ENCODE measurements at places on chromosomes 7 and 10.

- DNase-seq = peak; percentile 73
These were observed at the start of gene ADCK2 for GRCh38 chr7:140672382-140673062. Gene ADCK2 (plus strand): TSS chr7:140672945. CDS start chr7:140673331, 386 bp downstream.

DNA sequence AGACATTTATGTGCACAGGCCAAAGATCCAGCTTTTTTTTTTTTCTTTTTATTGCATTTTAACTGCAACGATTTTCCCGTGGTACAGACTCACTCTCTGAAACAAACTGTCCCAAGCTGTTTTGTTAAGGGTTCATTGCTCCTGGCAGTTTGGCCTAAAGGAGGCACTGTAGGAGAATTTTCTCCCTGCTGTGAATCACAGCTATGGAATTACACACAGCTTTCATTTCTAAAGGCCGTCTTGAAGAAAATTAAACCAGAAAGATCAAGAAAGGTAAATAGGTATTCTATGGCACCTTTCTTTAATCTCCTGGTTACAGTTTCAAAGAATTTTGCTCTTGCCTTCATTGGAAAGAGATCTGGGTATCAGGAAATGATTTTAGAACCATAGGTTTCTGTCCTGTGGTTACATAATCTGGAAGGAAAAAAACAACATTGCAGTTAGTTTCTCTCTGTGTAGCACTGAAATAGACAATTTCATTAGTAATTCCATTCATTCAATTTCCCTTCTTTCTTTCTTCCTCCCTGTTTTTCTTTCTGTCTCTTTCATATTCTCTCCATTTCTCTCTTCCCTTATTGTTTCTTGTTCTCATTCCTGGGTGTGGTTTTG lies 51.2 kb downstream of the PDK4 start:
- DNase-seq = no peak

DNA sequence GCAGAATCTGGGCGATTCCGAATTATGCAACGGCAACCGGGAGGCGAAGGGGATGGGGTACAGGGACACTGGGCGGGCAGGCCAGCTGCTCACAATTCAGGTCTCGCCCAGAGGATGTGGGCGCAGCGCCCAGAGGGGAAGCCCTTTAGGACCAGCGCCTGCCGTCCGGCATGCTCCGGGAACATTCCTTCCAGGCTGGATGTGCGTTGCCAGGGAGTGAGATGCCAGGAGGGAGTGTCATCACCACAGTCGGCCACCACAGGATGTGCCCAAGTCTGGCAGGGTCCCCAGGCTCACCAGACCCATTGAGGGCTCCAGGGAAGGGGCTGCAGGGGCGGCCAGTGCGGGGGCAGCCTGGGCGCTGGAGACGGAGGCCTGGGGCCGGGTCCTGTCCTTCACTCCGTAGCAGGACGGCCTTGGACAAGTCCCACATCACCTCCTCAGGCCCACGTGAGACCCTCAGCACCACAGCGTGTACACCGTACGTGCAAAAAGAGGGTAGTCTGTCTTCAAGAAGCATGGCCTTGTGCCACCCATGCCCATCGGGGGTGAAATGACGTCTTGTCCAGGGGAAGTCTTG lies 63.9 kb downstream of the FOXL3 start:
- DNase-seq = no peak

- no peak for DNase-seq
These were observed 703.2 kb upstream of the LRRN3 start for GRCh38 chr7:110387689-110388088.

DNA sequence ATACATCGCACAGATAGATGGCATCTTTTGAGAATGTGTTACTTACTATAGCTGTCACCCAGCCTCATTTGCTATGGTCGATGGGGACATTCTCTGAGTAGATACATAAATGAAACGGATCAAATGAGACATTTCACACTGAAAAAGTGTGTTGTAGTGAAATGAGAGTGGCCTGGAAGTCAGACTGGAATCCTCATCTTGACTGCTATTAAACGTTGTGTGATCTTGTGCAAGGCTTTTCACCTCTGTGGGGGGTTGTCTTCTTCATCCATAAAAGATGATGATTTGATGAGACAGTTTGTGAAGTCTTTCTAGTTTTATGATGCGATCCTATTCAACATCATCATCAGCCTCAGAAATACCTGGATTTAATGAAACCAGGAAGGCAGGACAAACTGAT lies 155.4 kb upstream of the MYO3A start:
- DNase-seq = no peak

DNA sequence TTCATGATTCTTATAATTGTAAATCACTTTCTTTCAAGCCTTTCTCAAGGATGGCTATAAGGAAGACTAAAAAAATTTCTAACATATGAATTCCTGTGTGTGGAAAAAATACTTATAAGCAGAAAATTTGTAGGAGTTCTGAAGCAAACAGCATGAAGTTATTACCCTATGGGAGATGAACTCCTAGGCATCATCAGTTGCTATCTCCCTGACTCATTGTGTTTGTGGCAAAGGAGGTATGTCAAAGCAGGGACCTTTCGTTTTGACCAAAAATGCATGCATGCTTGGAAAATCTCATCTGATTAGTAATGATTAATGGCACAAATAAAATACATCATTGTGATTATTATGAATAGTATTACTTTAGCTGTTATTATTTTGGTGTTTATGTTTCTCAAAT lies 59.4 kb downstream of the CALCR start:
- no peak for DNase-seq

DNA sequence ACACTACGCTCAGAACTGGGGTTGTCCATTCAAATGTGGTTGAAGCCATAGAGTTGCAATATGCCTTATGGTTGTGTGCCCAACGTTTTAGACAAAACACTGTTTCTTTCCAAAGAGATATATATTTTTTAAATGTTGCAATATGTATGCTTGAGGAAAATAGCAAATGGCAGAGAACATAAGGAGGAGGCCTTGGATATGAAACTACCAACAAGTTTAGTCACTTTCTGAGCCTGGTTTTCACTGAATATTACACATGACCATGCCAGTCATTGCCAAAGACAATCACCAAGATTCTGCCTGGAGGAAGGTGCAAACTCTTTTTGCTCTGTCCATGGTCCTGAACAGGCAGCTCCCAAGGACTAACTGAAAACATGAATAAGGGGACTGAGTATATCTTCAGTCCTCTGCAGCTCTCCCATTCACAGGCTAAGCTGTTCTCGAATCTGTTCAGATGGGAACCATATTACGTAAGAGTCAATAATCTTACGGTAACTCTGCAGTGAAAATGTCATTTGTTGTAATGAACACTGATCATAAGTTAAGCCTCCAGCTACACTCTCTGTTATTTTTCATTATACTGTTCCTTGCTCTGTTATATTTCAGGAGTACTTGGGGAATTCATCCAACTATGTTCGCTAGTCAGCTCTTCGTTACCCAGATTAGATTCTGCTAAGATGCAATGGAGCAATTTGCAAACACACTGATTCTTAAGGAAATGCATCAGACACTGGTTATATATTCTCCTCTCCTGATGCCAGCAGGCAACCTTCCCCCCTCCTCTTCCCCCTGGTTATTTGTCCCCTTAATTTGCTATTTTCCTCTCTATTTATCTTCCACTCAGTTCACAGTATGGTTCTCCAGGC lies 90.7 kb upstream of the C1QL3 start:
- no peak for DNase-seq

DNA sequence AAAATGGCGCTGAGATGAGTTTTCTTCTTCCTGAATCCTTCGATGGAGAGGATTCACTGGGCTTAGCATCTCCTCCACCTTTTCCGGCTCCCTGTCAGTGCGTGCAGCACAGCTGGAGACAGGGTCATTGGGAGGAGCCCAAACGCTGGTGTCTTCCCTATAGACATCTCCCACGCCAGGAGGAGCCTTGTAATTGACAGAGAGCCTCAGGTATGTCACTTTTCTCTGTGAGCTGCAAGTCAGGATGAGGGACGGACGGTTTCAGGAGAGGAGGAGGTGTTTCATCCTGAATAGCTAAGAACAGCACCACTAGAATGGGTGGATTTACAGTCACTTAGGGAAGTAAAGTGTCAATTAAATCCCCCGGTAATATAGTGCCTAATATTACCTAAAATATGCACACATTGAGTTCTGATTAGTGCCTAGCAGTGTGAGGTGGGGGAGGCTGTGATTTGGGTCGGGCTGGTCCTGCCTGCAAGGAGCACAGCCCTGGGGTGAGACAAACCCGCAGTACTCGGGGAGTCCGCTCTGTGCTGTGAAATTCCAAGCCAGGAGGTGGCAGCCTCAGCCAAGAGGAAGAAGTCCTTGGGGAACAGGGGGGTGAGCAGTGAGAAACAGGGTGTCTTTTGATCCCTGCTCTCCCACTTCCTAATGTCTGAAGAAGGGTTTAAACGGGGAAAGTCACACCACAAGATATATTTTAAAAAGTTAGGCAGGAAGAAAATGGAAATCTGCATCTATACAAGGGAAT lies 28.2 kb downstream of the IL15RA start:
- no peak for DNase-seq

- no peak for DNase-seq
These were observed 309.8 kb downstream of the PARD3 start for GRCh38 chr10:34505338-34505737.

- peak; percentile 20 for DNase-seq
These were observed 98.2 kb upstream of the DKK1 start for GRCh38 chr10:52215745-52216361.

- no peak for DNase-seq
These were observed 40.4 kb downstream of the CAMK2B start for GRCh38 chr7:44284881-44285541.

- DNase-seq = no peak
These were observed 118.7 kb downstream of the C10orf105 start for GRCh38 chr10:71600849-71601248.

DNA sequence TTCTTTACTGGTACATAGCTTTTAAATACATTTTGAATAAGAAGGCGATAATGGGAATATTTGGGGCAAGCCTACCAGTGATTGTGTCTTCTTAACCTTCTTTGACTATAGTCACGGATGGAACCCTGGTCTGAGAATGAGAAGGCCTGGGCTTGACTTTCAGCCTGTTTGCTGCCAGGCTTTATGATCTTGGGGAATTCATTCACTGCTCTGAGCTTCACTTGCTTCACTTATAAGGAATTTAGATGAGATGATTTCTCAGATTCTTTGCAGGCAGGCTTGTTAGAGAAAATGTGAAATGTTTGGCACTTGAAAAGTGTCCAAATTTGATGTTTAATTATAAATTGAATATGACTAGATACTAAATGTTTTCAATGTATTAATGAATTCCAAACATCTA lies 42.5 kb downstream of the NUP205 start:
- DNase-seq = no peak

- DNase-seq = no peak
These were observed 9.5 kb downstream of the MNX1 start for GRCh38 chr7:157000741-157001653.

GRCh38 chr10:26939290-26939961 lies 78.7 kb upstream of the ABI1 start:
- DNase-seq = no peak

DNA sequence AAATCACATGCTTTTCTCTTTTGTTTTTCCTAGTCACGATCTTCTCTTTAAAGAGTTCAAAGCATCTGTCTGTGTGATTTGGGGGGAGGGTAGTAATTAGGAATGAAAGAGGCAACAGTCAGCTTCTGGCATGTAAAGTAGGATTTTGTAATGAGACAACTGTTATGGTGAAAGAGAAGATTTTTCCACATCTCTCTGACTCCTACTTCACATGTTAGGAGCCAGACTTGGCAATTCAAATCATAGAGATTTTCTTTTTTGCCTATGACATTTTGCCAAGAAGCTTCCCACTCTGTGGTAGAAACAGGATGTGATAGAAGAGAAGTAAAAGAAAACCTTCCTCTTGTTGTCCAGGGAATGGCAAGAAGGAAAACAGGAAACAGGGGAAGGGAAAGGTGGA lies 38.3 kb upstream of the KLHL7 start:
- DNase-seq = no peak

DNA sequence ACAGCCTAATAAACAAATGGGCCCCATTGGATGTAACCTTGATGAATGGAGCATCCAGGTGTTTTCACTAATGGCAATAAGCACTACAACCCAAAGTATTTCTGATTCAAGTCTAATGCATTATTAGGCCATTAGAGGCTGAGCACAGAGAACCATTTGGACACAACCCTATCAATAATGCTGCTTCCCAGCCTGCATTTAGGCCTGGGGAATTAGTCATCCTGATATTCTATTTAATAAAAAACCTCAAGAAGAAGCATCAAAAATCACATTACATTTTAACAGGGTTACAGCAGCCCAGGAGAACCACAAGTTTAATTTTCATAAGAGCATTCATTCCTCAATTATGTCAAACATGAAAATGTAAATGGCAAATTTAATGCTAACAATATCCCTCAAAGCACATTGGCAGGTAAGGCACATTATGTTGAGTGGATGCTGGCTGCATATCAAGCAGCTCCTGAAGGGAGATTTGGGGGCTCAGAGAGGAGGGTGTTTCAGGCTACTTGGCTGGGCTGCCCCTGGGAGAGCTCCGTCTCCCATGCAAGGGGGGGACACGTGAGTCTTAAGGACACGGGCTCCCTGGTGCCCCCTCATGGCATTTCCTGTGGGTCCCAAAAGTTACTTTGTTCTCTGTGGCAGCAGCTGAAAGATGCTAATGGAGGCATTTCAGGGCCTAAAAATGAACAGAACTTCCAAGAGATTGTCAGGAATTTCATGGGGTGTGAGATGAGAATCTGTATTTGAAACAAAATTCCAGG lies 143.4 kb downstream of the HERPUD2 start:
- no peak for DNase-seq

- DNase-seq = no peak
These were observed 5.1 kb downstream of the NME8 start for GRCh38 chr7:37853468-37853867.

GRCh38 chr7:102004848-102005247 lies 187.4 kb downstream of the CUX1 start:
- DNase-seq = no peak

DNA sequence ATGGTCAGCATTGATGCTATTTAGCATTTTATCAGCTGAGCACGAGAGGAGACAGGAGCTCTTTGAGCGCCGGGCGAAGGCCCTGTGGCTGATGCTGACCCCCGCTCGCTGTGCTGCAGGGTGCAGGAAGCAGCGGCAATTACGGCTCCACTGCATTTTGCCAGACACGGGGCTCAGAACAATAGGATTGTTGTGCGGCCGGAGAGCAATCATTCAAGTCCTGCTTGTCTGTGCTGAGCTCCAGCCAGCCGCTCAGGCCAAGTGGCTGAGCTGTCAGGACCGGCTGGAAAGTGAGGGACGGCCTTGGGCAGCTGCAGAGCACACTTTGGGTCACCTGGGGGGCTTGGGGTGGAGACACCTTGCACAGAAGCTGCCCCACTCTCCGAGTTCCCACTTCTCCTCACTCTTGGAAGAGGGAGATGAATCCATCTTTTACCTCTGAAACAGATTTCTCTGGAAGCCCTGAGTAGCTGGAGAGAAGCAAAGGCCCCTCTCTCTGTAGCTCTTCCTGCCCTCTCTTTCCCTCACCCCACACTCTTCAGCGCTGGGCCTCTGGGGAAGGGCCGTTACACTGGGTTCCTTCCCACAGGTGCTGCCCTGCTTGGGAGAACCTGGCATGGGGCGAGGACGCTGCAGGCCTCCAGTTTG lies 17.3 kb upstream of the ADARB2 start:
- no peak for DNase-seq

GRCh38 chr7:74197449-74198124 lies 12.2 kb upstream of the LAT2 start:
- no peak for DNase-seq
